ENCODE measurements at places on chromosomes 5 and 9.

- no peak for DNase-seq
These were observed 45.0 kb upstream of the OR2K2 start for GRCh38 chr9:111375062-111375461.

DNA sequence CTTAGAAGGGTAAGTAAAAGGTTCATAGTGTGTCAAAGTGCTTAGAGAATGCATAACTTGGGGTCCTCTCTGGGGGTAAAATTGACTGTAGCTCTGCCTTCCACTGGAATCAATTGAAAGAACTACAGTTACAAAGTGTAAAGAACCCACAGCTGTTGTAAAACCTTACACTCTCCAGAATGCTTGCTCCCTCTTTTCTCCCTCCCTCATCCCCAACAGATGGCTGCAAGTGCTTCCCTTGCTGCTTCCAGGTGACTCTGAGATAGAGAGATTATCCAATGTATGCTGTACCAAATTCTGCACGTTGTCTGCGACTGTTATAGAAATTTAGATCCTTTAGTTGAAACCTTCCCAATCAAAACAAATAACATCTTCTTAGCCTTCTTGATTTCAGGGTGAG, 126.0 kb downstream of the STK32A start:
- no peak for DNase-seq

GRCh38 chr5:17357504-17357903, 140.1 kb downstream of the BASP1 start:
- DNase-seq, result no peak

DNA sequence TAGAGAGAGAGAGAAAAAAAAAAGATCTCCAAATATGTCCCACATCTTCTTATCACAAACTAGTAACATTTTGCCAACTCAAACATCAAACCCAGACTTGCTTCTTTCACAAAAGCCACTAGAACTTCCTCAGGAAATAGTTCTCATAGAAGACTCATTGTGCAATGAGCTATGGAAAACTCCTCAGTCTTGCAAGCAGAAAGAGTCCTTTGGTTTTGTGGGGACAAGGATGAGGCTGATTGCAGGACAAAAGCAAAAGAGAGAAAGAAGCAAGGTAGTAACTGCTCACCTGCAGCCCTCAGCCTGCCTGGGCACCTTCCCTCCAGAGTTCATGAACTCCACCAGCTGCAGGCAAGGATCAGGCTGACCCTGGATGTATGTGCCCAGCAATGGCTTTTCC, 399.0 kb downstream of the IRX1 start:
- no peak for DNase-seq

- no peak for DNase-seq
These were observed 119.5 kb downstream of the ADCY2 start for GRCh38 chr5:7515284-7515914.
